ENCODE measurements at places on chromosomes 16 and 17. TPM values are rescaled to one million over a fixed set of nuclear protein-coding genes. Genes with fewer than 3 reads are reported as not detected.
A peak's percentile ranks its signal among the peaks of the same experiment; 100 is the strongest.

DNA sequence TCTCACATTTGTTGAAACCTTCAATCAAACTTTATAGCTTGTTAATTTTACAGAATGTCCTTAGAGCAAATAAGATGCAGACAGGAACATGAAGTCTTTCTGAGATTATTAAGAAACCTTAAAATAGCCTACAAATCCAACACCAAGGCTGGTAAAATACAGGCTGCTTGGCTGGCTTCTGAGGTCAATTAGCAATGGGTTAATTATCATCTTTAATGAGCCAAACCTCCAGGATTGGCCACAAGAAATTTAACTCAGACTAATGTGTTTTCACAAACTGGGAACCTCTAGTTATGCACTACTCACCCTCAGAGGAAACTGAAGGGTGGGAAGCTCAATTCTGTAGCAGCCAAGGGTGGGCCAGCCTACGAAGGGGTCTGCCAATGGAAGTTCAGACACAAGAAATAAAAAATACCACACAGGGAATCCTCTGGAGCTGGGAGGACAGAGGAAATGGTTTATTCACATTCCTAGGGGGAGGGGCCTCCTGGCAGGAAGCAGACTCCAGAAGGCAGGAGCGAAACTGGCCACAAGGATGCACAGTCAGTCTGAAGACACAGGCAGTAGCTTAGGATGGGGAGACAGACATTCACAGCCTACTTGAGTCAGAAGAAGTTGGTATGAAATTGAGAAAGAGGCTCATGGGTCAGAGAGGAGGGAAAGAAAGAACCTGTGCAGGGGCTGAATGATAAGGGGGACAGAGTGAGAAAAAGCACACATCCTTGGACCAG is 36.1 kb downstream of the HIC1 start:
- peak; percentile 53 for DNase-seq
- H3K27ac ChIP-seq, result no peak overlapping the region
- H3K36me3 ChIP-seq, result no peaks in the 10 kb centered on the region
- peaks cover 26% of the 10 kb centered on the region for H3K4me1 ChIP-seq
- H3K27me3 ChIP-seq, result no peaks in the 10 kb centered on the region
- H3K4me3 ChIP-seq, result no peak overlapping the region

The NPIPA5 gene
- 6.5 TPM for total RNA-seq

The CEP131 gene
- 9.9 TPM for total RNA-seq

GRCh38 chr17:41681776-41682175 is 6.9 kb upstream of the EIF1 start:
- no peak overlapping the region for H3K4me3 ChIP-seq
- H3K4me1 ChIP-seq, result peaks cover 7% of the 10 kb centered on the region
- DNase-seq, result no peak
- H3K27ac ChIP-seq, result no peak overlapping the region

- H3K36me3 ChIP-seq, result no peaks in the 10 kb centered on the region
- H3K27me3 ChIP-seq, result no peaks in the 10 kb centered on the region
- no peak overlapping the region for H3K27ac ChIP-seq
- H3K4me1 ChIP-seq, result no peaks in the 10 kb centered on the region
- DNase-seq, result no peak
- no peak overlapping the region for H3K4me3 ChIP-seq
Measured at GRCh38 chr16:26386096-26386495, 680.6 kb upstream of the C16orf82 start.

The CES4A gene
- total RNA-seq, result 10.9 TPM

The PDF gene
- 38.1 TPM for total RNA-seq

- no peak for DNase-seq
- no peak overlapping the region for H3K27ac ChIP-seq
- H3K36me3 ChIP-seq, result no peaks in the 10 kb centered on the region
- no peaks in the 10 kb centered on the region for H3K4me1 ChIP-seq
- no peaks in the 10 kb centered on the region for H3K27me3 ChIP-seq
Measured at GRCh38 chr17:15194859-15195277, 70.3 kb downstream of the PMP22 start.

DNA sequence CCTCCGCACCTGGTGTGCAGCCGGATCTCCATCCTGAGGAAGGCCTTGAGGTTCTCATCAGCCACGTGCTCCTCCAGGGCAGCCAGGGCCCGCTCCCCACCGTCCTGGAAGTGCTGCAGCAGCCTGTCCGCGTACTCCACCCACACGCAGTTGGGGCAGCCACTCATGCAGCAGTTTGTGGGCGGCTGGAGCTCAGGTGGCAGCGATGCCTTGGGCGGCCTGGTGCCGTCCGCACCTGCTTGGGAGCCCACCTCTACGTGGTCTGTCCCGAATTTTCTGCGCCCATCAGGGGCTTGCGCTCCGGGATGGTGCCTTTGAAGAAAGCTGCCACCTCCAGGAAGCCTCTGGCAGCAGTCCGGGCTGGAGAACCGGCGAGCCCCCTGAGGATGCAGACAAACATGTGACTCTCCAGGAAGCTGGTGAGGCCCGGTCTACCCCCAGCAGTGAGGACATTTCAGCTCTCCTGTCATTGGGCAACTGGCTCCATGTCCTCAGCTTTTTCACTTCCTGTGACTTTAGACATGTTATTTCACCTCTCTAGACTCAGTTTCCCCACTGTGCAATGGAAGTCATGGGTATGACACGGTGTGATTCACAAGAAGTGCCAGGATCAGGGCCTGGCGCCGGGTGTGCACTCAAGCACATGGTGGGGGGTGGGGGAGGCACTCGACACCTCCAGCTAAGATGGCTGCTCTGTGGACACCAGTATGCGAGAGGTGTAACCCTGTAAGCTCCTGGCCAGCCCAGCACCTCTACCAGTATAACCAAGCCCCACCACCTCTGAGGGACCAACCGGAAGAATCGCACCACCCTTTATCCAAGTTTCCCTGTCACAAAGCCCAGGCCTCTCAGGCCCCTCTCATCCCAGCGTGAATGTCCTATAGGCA is 957 bp downstream of the OXLD1 start:
- no peaks in the 10 kb centered on the region for H3K36me3 ChIP-seq
- peak overlapping the region; percentile 80 for H3K4me3 ChIP-seq
- H3K4me1 ChIP-seq, result peaks cover 27% of the 10 kb centered on the region
- DNase-seq, result peak; percentile 17
- peak overlapping the region; percentile 88 for H3K27ac ChIP-seq

DNA sequence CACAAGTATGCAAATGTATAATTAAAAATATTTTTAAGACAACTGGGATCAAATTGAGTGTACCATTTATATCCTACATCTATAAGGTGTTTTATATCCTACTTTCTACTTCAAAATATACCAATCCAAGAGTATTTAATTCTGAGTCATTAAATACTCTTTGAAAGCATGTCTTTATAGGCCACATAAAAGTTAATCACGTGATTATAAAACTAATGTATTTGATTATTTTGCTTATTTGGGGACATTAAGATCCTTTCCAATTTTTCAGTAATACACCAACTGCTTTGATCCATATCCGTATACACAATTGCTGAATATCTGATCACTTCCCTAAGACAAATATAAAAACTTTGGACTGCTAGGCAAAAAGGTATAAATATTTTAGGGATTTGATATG is 26.6 kb upstream of the MAF start:
- H3K4me1 ChIP-seq, result no peaks in the 10 kb centered on the region
- H3K27me3 ChIP-seq, result no peaks in the 10 kb centered on the region
- H3K36me3 ChIP-seq, result no peaks in the 10 kb centered on the region
- H3K4me3 ChIP-seq, result no peak overlapping the region
- no peak overlapping the region for H3K27ac ChIP-seq

GRCh38 chr17:2837147-2837561 is 40.9 kb downstream of the RAP1GAP2 start:
- DNase-seq, result no peak
- H3K4me1 ChIP-seq, result no peaks in the 10 kb centered on the region
- no peaks in the 10 kb centered on the region for H3K36me3 ChIP-seq
- no peaks in the 10 kb centered on the region for H3K27me3 ChIP-seq
- no peak overlapping the region for H3K4me3 ChIP-seq

GRCh38 chr17:15777297-15777696 is 45.2 kb downstream of the TBC1D26 start:
- no peaks in the 10 kb centered on the region for H3K36me3 ChIP-seq
- no peak overlapping the region for H3K4me3 ChIP-seq
- H3K27me3 ChIP-seq, result no peaks in the 10 kb centered on the region
- H3K4me1 ChIP-seq, result no peaks in the 10 kb centered on the region

The FBXO31 gene
- 35.5 TPM for total RNA-seq

GRCh38 chr16:69083306-69083941 is 22.0 kb upstream of the HAS3 start:
- no peaks in the 10 kb centered on the region for H3K36me3 ChIP-seq
- H3K27me3 ChIP-seq, result no peaks in the 10 kb centered on the region
- no peaks in the 10 kb centered on the region for H3K4me1 ChIP-seq
- no peak overlapping the region for H3K27ac ChIP-seq

DNA sequence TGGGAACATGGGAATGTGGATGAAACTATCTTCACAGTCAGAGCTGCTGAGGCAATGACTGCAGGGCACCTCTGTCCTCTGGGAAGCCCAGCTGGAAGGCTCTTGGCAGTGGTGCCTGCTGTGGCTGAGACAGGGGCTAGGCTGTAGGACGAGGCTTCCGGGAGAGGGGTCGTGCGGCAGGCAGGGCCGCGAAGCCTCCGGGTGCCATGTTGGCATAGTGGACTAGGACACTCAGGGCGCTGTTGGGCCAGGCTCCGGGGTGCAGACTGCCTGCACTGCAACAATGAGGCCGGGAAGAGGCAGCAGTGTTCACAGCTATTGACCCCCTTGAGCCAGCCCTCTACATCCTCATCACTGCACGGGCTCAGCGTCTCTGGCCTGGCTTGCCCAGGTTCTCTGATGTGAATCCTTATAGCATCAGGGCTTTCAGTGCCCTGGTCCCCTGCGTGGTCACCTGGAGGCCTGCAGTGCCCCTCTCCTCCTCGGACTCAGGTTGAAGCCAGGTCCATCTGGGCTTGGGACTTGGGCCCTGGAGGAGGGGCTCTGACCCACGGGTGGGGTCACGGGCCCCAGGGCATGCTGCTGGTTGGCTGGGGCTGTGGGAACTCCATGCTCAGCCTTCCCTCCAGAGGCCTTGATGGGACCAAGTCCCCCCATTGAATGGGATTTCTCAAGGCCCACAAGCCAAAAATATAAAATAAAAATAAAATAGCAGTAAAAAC is 91.6 kb downstream of the TNFRSF13B start:
- no peaks in the 10 kb centered on the region for H3K36me3 ChIP-seq
- DNase-seq, result no peak
- no peaks in the 10 kb centered on the region for H3K4me1 ChIP-seq
- H3K27me3 ChIP-seq, result no peaks in the 10 kb centered on the region
- no peak overlapping the region for H3K4me3 ChIP-seq

DNA sequence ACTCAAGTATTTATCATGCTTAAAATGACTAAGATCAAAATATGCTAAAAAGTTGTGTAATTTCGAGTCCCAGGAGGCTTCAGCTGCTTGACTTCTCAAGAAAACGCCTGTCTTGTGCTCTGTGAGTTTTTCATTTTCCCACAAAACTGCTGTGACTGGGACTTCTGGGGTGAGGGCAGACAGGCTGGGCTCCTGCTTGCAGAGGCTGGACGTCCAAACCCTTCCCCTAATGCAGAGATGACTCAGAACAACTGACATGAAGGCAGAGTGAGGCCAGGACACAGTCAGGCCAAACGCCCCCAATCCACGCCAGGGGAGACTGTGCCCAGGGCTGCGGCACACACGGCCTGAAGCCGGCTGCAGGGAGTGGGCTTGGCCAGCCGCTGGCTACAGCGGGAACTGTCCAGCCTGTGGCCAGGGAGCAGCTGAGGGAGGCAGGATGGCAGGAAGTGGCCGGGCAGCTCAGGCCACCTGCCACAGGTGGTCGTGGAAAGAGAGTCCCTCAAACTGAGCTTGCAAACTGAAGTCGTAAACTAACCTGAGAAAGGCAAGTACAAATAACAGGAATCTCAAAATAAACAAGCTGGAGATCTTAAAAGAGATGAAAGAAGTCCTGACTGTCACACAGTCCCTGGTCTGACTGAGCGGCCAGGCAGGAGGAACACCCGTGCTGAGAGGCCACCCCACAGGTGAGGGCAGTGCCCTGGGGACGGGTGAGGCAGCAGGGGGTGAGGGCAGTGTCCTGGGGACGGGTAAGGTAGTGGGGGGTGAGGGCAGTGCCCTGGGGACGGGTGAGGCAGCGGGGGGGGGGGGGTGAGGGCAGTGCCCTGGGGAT is 21.3 kb upstream of the HEXD start:
- H3K4me1 ChIP-seq, result no peaks in the 10 kb centered on the region
- H3K27ac ChIP-seq, result no peak overlapping the region

DNA sequence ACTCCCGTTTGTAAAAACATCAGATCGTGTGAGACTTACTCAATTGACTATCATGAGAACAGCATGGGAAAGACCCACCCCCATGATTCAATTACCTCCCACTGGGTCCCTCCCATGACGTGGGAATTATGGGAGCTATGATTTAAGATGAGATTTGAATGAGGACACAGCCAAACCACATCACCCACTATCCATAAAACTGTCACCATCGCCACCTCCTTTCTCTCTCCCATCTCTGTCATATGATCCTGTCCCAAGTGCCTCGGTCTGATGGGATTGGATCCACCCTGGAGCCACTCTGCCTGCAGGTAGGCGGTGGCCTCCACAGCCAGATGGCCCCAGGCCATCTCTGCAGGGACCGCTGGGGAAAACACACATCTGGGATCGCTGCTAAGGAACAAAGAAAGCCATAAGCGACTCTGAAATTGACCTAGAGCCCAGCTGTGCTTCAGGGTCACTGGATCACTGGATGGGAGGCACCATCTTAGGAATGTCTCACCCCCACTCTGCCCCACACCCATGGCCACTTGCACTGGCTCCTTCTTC is 61.2 kb downstream of the TMEM186 start:
- peak overlapping the region; percentile 63 for H3K27ac ChIP-seq
- H3K36me3 ChIP-seq, result no peaks in the 10 kb centered on the region
- peak; percentile 78 for DNase-seq
- H3K27me3 ChIP-seq, result no peaks in the 10 kb centered on the region

- H3K27ac ChIP-seq, result no peak overlapping the region
- DNase-seq, result no peak
- H3K4me3 ChIP-seq, result no peak overlapping the region
- no peaks in the 10 kb centered on the region for H3K27me3 ChIP-seq
- H3K36me3 ChIP-seq, result no peaks in the 10 kb centered on the region
- H3K4me1 ChIP-seq, result no peaks in the 10 kb centered on the region
Measured at GRCh38 chr17:11554042-11554441, 44.2 kb upstream of the DNAH9 start.

The TMIGD1 gene
- total RNA-seq, result not detected

The KRTAP2-1 gene
- not detected for total RNA-seq

GRCh38 chr16:66004699-66005098 is 361.8 kb upstream of the CDH5 start:
- no peak overlapping the region for H3K27ac ChIP-seq
- no peaks in the 10 kb centered on the region for H3K27me3 ChIP-seq
- no peaks in the 10 kb centered on the region for H3K4me1 ChIP-seq
- H3K36me3 ChIP-seq, result no peaks in the 10 kb centered on the region
- no peak overlapping the region for H3K4me3 ChIP-seq

The RECQL5 gene
- 38.6 TPM for total RNA-seq

DNA sequence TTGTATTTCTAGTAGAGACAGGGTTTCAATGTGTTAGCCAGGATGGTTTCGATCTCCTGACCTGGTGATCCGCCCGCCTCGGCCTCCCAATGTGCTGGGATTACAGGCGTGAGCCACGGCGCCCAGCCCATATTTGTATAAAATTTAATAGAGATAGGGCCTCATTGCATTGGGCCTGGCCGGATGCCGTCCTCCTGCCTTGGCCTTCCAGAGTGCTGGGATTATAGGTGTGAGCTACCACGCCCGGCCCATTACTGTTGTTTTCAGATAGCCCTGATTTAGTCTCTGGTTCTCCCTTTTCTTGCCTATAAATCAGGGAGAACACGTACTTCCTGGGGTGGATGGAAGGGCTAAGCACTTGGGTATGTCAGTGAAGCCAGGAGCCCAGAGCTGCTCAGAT is 3.5 kb downstream of the DEF8 start:
- no peak overlapping the region for H3K4me3 ChIP-seq
- peaks cover 3% of the 10 kb centered on the region for H3K36me3 ChIP-seq
- no peaks in the 10 kb centered on the region for H3K27me3 ChIP-seq

Data from body of pancreas (tissue), 4 donors.